Activated naive CD4-positive, alpha-beta T cell treated with anti-CD3 and anti-CD28 coated beads, Interleukin-2, amount 50 U/mL, for 72 hours (primary cell): ENCODE measurements at places on chromosomes 7 and 10. TPM values are rescaled to one million over a fixed set of nuclear protein-coding genes. Genes with fewer than 3 reads are reported as not detected.

OR6V1 gene
- total RNA-seq, result not detected

POMZP3 gene
- 12.3 TPM for total RNA-seq

MALRD1 gene
- not detected for total RNA-seq

NEUROG3 gene
- total RNA-seq, result not detected

RTKN2 gene
- 10.0 TPM for total RNA-seq

TSPAN13 gene
- total RNA-seq, result 0.34 TPM

GFRA1 gene
- total RNA-seq, result 0.20 TPM

ELN gene
- total RNA-seq, result not detected

RABGEF1 gene
- total RNA-seq, result 21.5 TPM

SKIDA1 gene
- 0.54 TPM for total RNA-seq

OPN1SW gene
- not detected for total RNA-seq

XPNPEP1 gene
- 118 TPM for total RNA-seq

CABCOCO1 gene
- not detected for total RNA-seq

SPDYE2B gene
- not detected for total RNA-seq

ADAM22 gene
- total RNA-seq, result 0.27 TPM

SLC13A4 gene
- not detected for total RNA-seq

ANAPC16 gene
- total RNA-seq, result 88.2 TPM

LEP gene
- not detected for total RNA-seq

MUC3A gene
- total RNA-seq, result not detected

CC2D2B gene
- total RNA-seq, result not detected

NXPH1 gene
- total RNA-seq, result not detected

OR6B1 gene
- not detected for total RNA-seq

LBX1 gene
- not detected for total RNA-seq

NAT16 gene
- not detected for total RNA-seq

SFTPA2 gene
- total RNA-seq, result not detected

SEMA3A gene
- total RNA-seq, result 1.7 TPM

BPGM gene
- total RNA-seq, result 14.4 TPM

CALCR gene
- total RNA-seq, result not detected

CCDC146 gene
- 1.4 TPM for total RNA-seq

PRKAR2B gene
- total RNA-seq, result 0.71 TPM

CRTAC1 gene
- total RNA-seq, result not detected

ZNF425 gene
- 0.34 TPM for total RNA-seq

USP6NL gene
- total RNA-seq, result 1.3 TPM

SFRP5 gene
- not detected for total RNA-seq

PHYHIPL gene
- not detected for total RNA-seq
